Brain (organoid and tissue), 16 donors: ENCODE measurements at places on chromosomes 1 and 21.

DNA sequence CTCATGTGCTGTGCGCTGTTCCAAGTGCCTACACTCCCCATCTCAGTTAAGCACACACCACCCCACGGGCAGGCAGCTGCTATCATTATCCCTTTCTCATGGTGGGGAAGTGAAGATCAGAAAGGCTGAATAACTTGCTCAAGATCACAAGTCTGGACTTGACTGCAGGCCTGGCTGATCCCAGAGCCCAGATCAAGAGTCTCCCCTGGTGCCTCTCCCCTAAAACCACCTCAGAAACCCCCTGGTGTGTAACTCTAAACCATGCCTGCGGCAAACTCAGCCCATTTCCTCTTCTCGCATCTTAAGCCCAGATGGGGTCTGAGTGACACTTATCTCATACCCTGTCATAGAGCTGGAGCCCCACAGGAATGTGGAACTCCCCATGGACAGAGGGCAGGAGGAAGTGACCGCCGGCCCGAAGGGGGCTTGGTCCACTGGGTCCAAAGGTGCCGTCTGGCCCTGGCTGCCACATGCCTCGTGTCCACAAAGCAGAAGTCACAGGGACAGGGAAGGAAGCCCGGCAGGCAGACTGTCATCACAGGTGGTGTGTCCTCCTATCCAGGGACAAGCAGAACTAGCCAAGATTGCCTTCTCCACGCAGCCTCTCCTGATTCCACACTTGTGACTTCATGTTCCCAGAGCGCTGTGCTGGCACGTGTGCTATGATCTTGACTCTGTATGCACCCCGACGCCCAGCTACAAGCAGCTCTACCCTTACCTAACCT lies 92.1 kb downstream of the SYF2 start:
- no peak for DNase-seq

DNA sequence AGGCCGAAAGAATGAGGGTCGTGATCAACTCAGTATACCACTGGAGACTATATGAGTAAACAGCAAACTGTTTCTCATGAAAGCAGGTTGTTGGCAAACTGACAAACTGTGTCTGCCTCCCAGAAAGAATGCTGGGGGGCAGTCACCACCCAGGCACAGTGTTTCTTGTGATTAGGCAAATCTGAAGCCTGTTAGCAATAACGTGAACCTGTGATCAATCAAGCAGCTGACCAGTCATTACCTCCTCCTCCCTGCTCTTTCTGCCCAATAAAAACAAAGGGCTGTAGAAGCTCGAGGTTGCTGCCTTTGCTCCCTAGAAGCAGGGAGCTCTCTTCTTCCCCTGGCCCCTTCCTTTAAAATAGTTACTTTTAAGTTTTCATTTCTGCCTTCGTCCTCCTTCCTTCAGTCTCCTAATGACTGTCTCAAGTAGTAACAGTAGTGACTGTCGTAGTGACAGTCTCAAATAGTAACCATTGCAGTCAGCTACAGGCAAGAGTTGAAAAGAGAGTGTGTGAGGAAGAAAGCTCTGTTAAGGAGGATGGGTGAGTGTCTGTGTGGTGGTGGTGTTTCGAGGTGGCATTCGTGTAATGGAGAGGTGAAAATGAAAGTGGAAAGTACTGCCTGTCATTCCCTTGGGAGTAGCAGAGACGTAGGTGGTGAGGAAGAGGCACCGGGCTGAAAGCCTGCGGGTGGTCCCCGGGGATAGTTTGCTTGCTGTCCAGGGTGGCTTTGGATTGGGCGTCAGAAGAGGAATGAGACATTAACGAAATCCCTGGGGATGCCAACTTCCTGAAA lies 14.5 kb downstream of the HHAT start:
- DNase-seq: no peak

DNA sequence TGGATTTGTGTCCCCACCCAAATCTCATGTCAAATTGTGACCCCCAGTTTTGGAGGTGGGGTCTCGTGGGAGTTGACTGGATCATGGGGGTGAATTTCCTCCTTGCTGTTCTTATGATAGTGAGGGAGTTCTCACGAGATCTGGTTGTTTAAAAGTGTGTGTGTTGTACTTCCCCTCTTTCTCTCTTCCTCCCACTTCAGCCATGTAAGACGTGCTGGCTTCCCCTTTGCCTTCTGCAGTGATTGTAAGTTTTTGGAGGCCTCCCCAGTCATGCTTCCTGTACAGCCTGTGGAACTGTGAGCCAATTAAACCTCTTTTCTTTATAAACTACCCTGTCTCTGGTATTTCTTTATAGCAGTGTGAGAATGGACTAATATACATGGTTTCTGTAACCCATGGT lies 64.6 kb downstream of the RHOU start:
- no peak for DNase-seq

DNA sequence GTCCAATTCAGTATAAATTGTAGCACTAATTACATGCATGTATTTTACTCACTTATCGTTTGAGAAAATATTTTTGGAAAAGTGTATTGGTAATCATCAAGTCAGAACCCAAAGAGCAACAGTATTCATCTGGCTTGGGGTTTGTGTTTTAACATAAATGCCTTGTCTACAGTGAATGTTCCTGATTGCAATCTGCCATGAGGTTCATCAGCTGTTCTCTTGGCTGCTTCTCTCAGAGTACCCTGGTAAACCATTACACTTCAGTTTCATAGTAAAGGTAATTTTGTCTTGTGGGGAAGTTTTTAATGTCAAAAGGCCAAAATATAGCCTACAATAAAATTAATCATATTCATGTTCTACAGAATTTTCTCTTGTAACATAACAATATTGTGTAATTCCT lies 150.3 kb downstream of the IFI44 start:
- DNase-seq: peak; percentile 86

DNA sequence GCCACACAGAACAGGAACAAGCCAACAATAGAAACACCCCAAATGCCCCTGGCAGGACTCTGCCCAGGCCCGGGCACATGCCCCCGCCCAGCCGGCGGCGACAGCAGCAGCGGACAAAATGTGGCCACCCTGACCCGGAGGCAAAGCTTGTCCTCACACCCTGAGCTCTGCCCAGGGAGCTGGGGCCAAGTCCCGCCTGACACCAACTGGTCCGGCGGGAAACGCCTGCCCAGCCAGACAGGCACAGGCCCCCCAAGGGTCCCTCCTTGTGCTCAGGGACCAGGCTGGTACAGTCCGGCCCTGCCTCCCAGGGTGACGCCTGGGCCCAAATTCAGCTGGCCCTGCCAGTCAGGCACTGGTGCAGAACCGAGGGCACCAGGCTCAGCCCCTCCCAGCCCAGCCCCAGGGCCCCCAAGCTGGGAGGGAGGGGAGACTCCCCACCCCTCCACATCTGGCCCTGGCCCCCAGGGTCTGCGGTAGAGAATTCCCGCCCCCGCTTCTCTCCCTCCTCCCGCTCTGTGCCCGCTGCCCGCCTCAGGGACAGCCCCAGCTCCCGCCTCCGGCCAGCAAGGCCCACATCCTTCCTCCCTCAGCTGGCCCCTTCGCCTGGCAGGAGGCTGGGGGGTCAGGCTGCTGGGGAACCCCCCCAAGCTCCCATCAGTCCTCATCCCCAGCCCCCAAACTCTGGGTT lies 2.0 kb downstream of the AHDC1 start:
- no peak for DNase-seq

GRCh38 chr1:245325922-245326795 lies 171.4 kb downstream of the KIF26B start:
- DNase-seq: no peak

GRCh38 chr1:227330279-227331076 lies 12.2 kb upstream of the CDC42BPA start:
- DNase-seq: no peak

DNA sequence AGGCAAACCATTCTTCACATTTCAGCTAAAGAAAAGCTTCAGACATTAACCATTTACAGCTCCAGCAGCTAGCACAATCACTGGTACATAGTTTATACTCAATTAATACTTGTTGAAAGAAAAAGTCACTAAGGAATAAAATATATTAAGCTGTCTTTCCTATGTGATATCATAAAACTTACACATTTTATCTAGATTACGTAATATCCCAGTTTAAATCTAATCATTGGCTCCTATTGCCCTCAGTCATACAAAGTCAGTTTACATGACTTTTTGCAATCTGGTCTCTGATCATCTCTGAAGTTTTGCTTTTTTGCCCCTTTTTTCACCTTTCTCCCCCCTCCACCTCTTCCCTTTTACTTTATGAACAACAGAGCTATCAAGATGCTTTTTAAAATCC lies 8.5 kb upstream of the PRRC2C start:
- no peak for DNase-seq

GRCh38 chr1:177928194-177928593 lies 41.7 kb downstream of the SEC16B start:
- peak; percentile 31 for DNase-seq

DNA sequence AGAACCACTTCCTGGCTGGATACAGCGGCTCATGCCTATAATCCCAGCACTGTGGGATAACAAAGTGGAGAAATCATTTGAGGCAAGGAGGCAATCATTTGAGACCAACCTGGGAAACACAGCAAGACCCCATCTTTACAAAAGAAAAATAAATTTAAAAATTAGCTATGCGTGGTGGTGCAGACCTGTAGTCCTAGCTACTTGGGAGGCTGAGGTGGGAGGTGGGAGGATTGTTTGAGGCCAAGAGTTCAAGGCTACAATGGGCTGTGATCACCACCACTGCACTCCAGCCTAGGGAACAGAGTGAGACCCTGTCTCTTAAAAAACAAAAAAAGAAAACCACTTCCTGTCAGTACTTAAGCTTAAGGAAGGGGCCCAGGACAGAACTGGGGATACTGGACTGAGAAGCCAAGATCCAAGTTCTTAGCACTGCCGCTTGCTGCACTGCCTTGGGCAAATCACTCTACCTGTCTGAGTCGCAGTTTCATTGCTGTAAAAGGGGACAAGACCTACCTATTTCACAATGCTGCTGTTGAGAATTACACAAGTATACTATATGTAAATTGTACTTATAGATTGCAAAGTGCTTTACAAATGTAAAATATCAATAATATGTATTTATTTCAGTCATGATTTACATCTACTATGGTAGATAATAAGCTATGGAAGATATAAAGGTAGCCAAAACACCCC lies 154.9 kb downstream of the RERE start:
- DNase-seq: no peak

DNA sequence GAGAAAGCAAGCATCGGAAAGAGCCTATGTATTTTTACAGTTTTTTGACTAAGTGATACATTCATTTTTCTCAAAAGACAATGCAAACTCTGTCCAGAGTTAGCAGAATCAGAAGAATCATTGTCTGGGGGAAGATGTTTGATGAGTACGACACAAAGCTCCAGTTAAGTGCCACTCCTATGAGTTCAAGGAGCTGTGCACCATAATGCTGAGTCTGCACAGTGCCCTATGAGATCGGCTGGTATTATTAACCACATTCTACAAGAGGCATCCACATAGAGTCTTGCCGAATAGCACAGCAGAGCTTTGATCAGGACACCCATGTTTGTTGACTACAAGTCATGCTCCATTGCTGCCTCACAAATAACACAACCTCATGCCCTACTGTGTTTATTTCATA lies 54.9 kb upstream of the RAP1GAP start:
- DNase-seq: no peak

DNA sequence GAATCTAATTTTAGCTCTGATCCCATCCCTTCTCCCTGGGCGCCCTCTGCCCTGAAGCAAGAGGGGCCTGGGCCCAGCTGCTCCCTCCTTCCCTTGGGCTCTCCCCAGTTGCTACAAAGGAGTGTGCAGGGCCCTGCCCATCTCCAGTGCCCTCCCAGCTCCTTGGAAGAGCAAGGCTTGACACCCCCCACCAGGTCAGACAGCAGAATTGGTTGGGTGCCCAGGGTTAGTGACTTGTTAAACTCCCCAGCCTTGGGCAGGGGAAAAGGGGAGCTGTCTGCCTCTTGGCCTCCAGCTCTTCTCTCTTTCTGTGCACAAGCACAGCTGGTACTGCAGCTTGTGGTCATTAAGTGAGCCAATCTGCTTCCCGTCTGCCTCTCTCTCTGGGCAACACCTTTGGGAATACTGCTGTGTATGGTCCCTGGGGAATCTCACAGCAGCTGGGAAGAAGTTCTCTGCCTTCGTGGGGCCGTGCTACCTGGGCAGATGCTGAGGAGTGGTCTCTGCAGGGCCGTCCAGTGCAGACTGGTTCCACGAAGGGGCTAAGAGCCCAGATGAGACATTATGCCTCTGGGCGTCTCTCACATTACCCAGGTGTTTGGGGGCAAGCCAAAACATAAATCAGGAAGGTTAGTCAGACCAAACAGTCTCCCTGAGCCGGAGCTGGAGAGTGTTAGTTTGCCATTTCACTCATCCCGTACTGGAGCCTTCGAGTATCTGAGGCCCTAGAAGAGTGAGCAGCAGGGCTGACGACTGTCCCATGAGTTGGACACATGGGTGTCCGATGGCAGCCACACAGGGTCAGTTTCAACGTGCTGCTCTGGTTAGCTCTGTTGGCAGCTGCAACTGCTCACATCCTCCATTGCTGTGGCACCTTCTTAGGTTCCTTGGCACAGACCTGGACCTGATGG lies 37.3 kb downstream of the TMEM53 start:
- peak; percentile 66 for DNase-seq

- no peak for DNase-seq
Observed at GRCh38 chr1:106980121-106980520, 76.4 kb upstream of the PRMT6 start.

DNA sequence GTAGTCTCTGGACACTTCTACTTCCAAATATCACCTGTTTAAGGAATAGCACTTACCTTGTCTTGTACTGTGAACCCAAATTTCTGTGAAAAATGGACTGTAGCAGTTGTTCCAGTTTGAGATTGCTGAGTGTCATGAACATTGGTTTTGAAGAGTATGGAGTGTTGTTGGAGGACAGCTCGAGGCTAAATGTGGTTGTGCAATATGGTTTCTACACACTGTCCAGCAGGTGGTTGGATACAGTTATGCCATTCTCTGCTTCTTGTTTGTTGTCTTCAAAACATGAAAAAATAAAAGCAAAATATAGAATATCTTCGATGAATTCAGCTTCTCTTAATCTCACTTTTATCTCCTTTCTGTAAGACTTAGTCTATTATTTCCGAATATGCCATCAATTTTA lies 67.1 kb downstream of the DDR2 start:
- DNase-seq: no peak

- DNase-seq: peak; percentile 43
Observed at GRCh38 chr1:228903434-228904071, 168.3 kb downstream of the RHOU start.

DNA sequence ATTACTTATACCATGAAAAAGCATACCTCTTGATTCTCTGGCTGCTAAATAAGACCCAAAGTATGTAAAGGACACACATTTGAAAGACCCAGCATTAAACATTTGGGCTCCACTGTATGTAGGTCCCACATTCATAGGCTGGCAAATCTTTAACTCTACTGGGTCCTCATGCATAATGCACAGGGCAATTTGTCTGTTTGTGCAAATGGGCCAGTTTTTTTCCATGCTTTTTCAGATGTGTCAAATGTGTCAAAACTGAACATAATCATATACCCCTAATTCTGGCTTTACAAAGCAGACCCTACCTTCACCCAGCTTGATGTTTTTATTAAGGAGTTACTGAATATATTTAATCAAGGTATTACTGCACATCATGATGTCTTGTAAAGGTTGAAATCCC lies 63.7 kb downstream of the RERE start:
- peak; percentile 43 for DNase-seq

GRCh38 chr21:43801006-43801783 lies 11.8 kb downstream of the RRP1 start:
- DNase-seq: no peak
